IMR-90 (cell line): ENCODE measurements at places on chromosomes 4 and X.
A peak's percentile ranks its signal among the peaks of the same experiment; 100 is the strongest.

GRCh38 chrX:39409246-39409917 lies 608.1 kb downstream of the MID1IP1 start:
- DNase-seq: peak; percentile 2

DNA sequence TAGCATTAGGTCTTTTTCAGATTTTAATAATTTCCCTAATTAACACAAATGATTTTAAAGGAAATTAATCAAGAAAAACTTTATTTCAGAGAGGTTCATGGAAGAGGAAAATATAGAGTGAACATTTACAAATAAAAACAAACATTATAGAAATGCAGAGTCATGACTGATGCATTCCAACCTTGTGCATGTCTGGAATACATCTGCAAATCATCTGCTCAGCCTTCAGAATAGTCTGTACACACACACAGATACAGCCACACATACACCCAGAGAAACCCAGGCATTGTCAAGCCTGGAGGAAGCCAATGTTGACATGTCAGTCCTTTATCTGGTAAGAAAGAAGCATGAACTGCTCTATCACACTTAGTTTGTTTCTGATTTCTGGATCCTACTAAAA lies 61.3 kb upstream of the NFKB1 start:
- peak; percentile 84 for DNase-seq

GRCh38 chr4:113449410-113449974 lies 312.0 kb downstream of the CAMK2D start:
- DNase-seq: no peak

- no peak for DNase-seq
Measured at GRCh38 chr4:166481739-166482138, 608.7 kb downstream of the TLL1 start.

- no peak for DNase-seq
Measured at GRCh38 chr4:171650543-171650942, 162.7 kb upstream of the GALNTL6 start.
